ENCODE measurements at places on chromosomes 4 and X.

DNA sequence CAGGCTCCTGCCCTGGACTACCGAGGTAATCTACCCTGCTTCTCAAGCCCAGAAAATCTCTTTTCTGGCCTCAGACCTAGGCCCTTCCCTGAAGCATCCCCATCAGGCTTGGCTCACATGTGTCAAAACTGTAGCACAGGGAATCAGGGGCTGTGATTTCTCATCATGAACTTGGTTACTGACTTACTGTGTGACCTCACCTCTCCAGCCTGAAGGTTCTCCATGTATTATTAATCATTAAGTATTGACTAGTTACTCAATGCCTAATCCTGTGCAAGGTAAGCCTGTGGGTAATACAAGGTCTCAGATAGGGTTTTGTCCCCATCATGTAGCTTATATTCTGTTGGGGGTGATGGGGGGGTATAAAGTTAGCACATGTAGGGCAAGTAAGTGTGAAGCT lies 6.8 kb downstream of the SRPX2 start:
- no peak for DNase-seq

GRCh38 chr4:48193921-48194468 lies 59.9 kb upstream of the TXK start:
- DNase-seq: no peak

- no peak for DNase-seq
Observed at GRCh38 chrX:133745349-133745748, 240.0 kb downstream of the GPC3 start.

GRCh38 chrX:83892433-83892832 lies 31.5 kb downstream of the CYLC1 start:
- no peak for DNase-seq

DNA sequence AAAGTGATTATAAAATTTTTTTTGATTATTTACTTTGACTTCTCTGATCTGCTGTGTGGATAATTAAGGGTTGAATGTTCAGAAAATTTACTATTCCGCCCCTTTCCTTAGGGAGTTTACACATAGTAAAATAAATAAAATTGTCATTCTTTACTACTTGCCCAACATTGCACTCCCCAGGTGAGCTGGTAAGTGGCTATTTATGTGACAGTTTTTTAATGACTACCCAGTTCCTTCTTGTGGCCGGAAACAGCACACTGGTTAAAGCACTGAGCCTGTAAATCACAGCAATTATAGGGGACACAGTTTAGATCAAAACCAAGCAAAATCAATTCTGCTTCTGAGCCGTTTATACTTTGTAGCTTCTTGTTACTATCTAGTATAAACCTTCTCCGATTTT lies 158.1 kb downstream of the FHIP1A start:
- DNase-seq: peak; percentile 65

- no peak for DNase-seq
Observed at GRCh38 chrX:24412637-24413363, 52.3 kb upstream of the PDK3 start.

- peak; percentile 60 for DNase-seq
Observed at GRCh38 chr4:19026281-19026680, 1004.7 kb upstream of the LCORL start.

- no peak for DNase-seq
Observed at GRCh38 chrX:1661048-1661921, 46.4 kb downstream of the ASMT start.

Data from COR-L47 (cell line).